ENCODE measurements at places on chromosomes 5 and 9.
A peak's percentile ranks its signal among the peaks of the same experiment; 100 is the strongest.

DNA sequence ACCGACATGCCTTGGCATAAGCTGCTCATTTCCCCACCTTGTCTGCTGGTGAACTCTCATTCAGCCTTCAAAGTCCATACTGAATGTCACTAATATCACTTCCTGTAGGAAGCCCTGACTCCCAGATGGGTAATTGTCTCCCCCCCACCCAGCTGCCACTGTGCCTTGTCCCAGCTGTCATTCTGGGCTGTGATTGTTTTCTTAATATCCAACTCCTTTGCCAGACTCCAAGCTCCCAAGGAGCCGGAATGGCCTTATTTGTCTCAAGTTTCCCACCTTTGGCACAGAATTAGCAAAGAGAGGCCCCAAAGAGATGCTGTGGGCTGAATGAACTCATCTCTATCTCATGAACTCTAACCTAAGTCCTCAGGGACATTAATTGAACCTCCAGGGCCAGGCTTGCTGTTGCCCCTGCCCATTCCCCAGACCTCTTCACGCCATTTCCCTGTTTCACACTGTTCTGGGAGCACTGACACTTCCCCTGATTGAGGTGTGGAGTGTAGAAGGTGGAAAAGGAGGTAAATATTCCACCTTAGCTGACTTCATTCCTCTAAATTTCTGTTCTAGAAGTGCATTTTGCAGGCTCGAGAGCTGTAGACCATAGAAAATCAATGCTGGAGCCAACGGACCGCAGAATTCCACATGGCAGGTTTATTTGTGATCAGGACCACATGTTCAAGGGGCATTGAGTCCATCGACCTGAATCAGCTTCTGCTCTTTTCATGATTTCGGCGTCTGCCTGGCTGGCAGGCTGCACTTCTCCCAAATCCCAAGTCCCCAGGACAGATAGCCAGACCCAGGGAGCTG, 4.9 kb upstream of the SH3PXD2B start:
- no peak for DNase-seq

DNA sequence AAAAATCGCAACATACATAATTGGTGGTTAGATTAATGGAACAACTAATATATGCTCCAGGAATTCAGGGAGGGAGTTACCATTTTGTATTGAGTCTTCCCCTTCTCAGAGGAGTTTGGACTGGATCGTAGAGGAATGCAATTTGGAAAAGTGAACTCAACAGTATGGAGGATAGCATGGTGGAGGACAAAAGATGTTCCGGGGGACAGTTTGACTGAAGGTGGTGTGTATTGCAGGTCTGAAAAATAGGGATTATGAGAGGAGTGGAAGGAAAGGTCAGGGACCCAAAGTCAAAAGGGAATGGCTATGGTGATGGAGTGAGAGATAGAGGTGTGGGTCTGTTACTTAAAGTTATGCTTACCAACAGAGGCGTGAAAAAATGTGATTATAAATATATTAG, 1.5 kb downstream of the DNAJC21 start:
- DNase-seq = no peak

DNA sequence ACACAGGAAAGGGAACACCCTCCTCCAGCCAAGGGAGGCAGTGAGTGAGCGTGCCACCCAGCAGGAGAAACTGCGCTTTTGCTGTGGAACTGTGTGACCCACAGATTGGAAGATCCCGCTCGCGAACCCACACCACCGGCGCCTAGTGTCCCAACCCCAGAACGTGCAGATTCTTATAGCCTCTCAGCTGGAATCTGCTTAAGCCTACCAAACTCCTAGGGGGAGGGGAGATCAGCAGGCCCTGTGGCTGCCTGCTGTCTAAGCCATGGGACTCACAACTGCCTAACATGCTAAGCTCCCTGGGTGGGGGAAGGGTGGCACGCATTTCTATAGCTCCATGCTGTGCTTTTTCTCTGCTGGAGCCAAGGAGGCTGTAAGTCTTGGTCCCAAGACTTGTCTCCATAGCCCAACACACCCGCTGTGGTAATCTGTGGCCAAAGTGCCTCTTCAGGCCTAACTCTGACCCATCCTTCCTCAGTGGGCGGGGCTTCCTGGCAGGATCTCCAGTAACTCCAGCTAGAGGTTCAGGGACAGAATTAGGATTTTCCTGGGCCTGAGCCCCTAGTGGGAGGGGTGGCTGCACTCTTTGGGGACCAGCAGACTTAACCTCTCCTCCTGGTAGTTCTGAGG, 485.0 kb downstream of the TAF11L14 start:
- no peak for DNase-seq

DNA sequence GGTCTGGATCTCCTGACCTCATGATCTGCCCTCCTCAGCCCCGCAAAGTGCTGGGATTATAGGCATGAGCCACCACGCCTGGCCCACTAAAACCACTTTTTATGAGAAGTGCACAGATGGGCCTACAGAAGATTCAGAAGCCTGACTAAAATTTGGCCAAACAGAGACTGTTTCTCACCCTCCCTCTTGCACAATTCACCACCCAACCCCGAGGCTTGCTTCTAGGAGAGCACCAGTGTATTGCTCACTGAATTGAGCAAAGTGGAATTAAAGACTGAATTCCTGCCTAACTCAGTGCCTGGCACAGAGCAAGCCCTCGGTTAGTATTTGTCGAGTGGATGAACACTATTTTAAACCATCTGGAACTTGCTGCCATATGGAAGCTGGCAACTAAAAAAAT, 3.4 kb upstream of the DCTN4 start:
- DNase-seq = no peak

DNA sequence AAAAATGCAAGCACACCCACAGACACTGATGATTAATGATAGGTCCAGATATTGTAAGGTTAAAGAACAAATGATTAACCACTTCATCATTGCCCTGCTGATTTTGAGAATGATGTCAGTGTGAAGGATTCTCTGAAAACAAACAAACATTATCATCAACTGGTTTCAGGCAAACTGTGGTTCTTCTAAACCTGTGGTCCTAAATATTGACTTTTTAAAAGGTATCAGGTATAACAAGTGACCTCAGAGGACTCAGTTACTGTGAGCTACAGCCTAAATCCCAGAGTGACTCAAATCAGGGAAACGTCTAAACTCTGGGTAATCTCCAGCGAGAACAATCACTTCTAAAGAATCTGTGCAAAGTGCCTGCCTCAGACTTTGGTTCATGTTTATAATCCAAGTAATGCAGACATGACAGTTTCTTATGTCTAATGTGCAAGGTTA, 172.3 kb upstream of the CDH6 start:
- DNase-seq = no peak

- peak; percentile 27 for DNase-seq
Observed at GRCh38 chr5:177113566-177114424, 19.8 kb upstream of the NSD1 start.
